Activated CD8-positive, alpha-beta T cell treated with anti-CD3 and anti-CD28 coated beads, Interleukin-2, amount 10 ng/mL, durations not matched to agents 7 days and 5 days (primary cell): ENCODE measurements at places on chromosomes 6 and 20. TPM values are rescaled to one million over a fixed set of nuclear protein-coding genes. Genes with fewer than 3 reads are reported as not detected.

BACH2 gene
- total RNA-seq, result 61.3 TPM

IFNGR1 gene
- 18.7 TPM for total RNA-seq

CRISP3 gene
- not detected for total RNA-seq

- H3K27me3 ChIP-seq, result no peaks in the 10 kb centered on the region
- H3K27ac ChIP-seq, result no peak overlapping the region
- DNase-seq, result no peak
- H3K4me3 ChIP-seq, result no peak overlapping the region
These were observed 321.6 kb downstream of the CDH4 start for GRCh38 chr20:61573415-61574305.

DNA sequence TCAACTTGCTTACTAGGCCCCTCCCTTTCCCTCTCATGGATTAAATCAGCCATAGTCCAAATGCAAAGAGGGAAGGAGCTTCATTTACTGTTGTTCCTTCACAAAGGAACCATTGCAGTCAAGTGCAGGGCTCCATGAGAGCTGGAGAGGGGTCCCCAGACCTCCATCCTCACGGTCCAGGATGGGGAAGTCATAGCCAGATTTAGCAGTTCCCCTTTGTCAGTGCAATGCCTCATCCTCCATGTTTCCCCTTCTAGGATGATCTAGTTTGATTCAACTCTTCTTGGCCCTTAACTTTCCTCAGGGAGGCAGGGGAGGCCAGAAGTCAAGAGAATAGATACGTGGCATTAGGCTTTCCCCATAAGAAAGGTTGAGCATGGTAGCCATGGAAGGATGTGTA is 66.5 kb upstream of the FUCA2 start:
- peaks cover 12% of the 10 kb centered on the region for H3K4me1 ChIP-seq
- H3K27ac ChIP-seq, result no peak overlapping the region
- no peaks in the 10 kb centered on the region for H3K27me3 ChIP-seq
- H3K36me3 ChIP-seq, result peaks cover 2% of the 10 kb centered on the region

DNA sequence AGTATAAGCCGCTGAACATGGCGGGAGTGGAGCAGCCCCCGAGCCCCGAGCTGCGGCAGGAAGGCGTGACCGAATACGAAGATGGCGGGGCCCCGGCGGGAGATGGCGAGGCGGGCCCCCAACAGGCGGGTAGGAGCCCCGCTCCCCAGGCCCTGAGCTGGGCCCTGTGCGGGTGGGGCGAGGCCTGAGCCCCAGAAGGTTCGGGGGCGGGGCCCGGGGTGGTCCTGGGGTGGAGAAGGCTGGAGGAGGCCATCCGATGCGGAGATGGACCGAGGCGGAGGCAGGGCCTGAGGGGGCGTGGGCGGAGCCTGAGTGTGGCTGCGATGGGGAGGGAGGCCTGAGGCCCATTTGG is 7.1 kb downstream of the L3MBTL1 start:
- H3K4me1 ChIP-seq, result peaks cover 11% of the 10 kb centered on the region
- peak overlapping the region; percentile 90 for H3K27ac ChIP-seq
- no peaks in the 10 kb centered on the region for H3K36me3 ChIP-seq
- no peak for DNase-seq
- H3K27me3 ChIP-seq, result no peaks in the 10 kb centered on the region

- peak; percentile 35 for DNase-seq
- peaks cover 7% of the 10 kb centered on the region for H3K4me1 ChIP-seq
These were observed 128.5 kb upstream of the CDYL start for GRCh38 chr6:4647414-4648365.

- H3K27ac ChIP-seq, result no peak overlapping the region
- no peak overlapping the region for H3K4me3 ChIP-seq
- DNase-seq, result no peak
- no peaks in the 10 kb centered on the region for H3K36me3 ChIP-seq
- H3K4me1 ChIP-seq, result no peaks in the 10 kb centered on the region
These were observed 6.2 kb downstream of the ULBP2 start for GRCh38 chr6:149948011-149948410.

DNA sequence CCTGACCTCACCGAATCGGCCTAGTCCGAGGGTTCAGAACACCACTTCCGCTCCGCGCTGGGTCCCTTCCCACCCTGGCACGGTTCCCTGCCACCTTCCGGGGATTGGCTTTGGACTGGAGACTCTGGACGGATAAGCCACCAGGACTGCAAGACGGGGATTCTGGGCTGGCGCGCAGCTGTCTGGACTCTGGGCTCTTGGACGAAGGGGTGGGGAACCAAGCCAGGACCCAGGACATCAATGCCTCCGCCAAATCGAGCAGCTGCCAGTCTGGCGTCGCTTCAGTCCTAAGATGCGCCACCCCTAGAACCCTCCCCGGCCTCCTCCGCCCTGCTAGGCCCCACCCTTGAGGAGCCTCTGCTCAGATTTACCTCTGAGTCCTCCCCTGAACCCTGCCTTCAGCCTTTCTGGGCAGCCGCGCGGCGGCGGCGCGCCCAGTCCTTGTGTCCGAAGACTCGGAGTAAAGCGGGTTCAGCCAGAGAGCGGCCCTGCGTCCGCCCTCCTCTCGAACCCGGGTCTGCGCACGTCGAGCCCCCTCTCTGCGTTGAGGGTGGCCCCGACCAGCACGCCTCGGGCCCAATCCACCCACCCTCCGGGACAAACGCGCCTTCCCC is 1.2 kb downstream of the KCNK17 start:
- DNase-seq, result no peak
- H3K27me3 ChIP-seq, result peaks cover 51% of the 10 kb centered on the region
- no peak overlapping the region for H3K27ac ChIP-seq

- H3K36me3 ChIP-seq, result peaks cover 56% of the 10 kb centered on the region
- H3K27ac ChIP-seq, result no peak overlapping the region
- no peak overlapping the region for H3K4me3 ChIP-seq
- no peak for DNase-seq
- H3K4me1 ChIP-seq, result peaks cover 8% of the 10 kb centered on the region
These were observed 9.9 kb downstream of the PCIF1 start for GRCh38 chr20:45944151-45944964.

DNA sequence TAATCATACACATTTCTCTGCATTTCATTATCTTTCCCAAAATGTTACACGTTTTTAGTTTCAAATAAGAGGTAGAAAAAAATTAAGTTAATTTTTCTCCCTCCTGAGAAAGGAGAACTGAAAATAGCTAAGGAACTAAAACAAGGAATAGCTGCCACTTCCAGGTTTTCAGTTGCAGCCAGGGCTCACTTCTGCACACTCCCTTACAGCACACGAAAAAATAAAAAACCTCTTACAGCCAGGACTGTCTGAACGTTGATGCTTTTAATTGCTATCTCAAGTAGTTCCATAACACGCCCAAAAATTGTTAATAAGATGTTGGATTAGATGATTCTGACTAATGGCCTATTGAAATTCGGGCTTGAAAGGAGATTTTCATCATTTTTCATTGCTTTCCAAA is 153.7 kb upstream of the THBS2 start:
- H3K4me3 ChIP-seq, result no peak overlapping the region
- no peaks in the 10 kb centered on the region for H3K36me3 ChIP-seq
- no peak for DNase-seq
- no peaks in the 10 kb centered on the region for H3K4me1 ChIP-seq

DNA sequence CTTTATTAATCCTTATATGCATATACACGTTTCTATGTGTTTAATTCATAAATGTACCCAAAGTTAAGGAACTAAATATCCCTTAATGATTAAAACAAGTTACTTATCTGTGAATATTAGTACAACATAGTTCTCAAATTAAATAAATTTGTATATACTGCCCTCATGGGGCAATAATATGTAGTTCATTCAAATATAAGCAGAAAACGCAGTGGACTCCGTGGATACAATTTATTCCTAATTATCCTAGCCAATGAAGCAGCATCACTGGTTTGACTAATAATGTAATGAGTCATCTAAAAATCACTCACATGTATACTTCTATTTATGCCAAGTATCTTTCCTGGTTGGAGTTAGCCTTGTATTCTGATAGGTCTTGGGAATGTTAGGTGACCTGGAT is 111.6 kb downstream of the TBC1D32 start:
- H3K4me3 ChIP-seq, result no peak overlapping the region
- H3K36me3 ChIP-seq, result peaks cover 23% of the 10 kb centered on the region
- no peaks in the 10 kb centered on the region for H3K4me1 ChIP-seq
- no peak overlapping the region for H3K27ac ChIP-seq

- H3K36me3 ChIP-seq, result no peaks in the 10 kb centered on the region
- H3K27ac ChIP-seq, result no peak overlapping the region
- H3K27me3 ChIP-seq, result peaks cover 50% of the 10 kb centered on the region
- DNase-seq, result no peak
These were observed 1.9 kb downstream of the ID1 start for GRCh38 chr20:31606804-31607639.

GRCh38 chr6:124430740-124431318 is 531.4 kb upstream of the RNF217 start:
- no peaks in the 10 kb centered on the region for H3K4me1 ChIP-seq
- no peak for DNase-seq
